ENCODE measurements at places on chromosomes 5 and 9.
A peak's percentile ranks its signal among the peaks of the same experiment; 100 is the strongest.

DNA sequence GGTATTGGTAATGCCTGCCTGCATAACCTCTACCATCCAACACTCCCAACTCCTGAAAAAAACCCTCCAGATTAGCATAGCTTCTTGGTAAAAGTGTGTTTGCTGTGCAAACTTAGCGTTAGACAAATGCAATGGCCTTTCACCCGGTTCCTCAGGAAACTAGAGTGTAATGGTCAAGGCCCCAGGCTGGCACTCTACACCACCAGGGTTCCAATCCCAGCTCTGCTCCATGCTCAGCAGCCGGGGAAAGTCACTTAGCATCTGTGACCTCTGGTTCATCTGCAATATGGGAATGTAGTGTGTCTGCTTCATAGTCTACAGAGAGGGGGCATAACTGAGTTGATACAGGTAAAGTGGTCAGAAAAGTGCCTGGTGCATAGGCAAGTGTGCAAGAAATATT is 9.0 kb downstream of the FBP1 start:
- peak overlapping the region; percentile 56 for H3K27ac ChIP-seq
- H3K4me1 ChIP-seq, result peaks cover 26% of the 10 kb centered on the region
- H3K4me3 ChIP-seq, result peak overlapping the region; percentile 51
- H3K36me3 ChIP-seq, result no peaks in the 10 kb centered on the region
- no peak for DNase-seq

GRCh38 chr5:10825897-10826644 is 65.0 kb upstream of the DAP start:
- no peak overlapping the region for H3K27ac ChIP-seq
- H3K27me3 ChIP-seq, result peaks cover 13% of the 10 kb centered on the region
- no peaks in the 10 kb centered on the region for H3K4me1 ChIP-seq
- no peaks in the 10 kb centered on the region for H3K36me3 ChIP-seq
- DNase-seq, result no peak

DNA sequence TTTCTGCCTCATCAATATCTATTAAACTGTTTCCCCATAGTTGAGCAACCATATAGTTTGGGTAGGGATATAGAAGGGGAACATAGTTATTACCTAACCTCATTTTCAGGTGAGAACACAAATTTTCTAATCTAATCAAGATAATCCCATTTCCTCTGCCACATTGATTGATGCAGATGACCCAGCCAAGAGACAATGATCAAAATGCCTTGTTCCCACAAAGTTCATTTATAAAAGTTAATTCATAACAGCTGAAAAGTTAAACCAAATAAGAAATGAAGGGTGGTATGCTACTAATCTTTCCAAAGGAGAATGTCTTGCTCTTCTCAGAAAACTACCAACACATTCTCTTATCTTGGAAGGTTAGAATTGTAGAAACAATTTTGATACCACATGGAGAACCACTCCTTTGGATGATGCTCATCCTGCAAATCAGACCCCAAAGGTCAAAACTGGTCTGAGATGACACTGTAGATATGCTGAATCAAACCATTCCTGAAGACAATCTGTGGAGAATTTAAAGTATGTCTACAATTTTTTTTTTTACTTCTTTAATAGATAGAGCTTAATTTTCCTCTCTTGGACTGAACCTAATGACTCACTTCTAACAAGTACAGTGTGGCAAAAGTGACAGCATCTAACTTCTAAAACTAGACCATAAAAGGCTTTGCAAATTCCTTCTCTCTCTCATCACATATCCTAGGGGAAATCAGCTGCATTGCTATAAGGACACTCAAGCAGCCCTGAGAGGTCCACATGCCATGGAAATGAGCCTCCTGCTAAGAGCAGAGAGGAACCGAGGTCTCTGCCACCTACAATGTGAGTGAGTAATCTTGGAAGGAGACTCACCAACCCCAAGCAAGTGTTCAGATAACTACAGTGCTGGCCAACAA is 586.7 kb upstream of the TUSC1 start:
- H3K4me3 ChIP-seq, result no peak overlapping the region
- no peak overlapping the region for H3K27ac ChIP-seq
- H3K27me3 ChIP-seq, result no peaks in the 10 kb centered on the region
- DNase-seq, result no peak

- no peaks in the 10 kb centered on the region for H3K27me3 ChIP-seq
- no peak overlapping the region for H3K27ac ChIP-seq
- no peaks in the 10 kb centered on the region for H3K36me3 ChIP-seq
- no peak overlapping the region for H3K4me3 ChIP-seq
- no peak for DNase-seq
- no peaks in the 10 kb centered on the region for H3K4me1 ChIP-seq
These were observed 340.6 kb downstream of the CAAP1 start for GRCh38 chr9:26551971-26552370.

GRCh38 chr9:90290716-90291485 is 351.7 kb downstream of the DIRAS2 start:
- no peaks in the 10 kb centered on the region for H3K36me3 ChIP-seq
- no peaks in the 10 kb centered on the region for H3K27me3 ChIP-seq
- H3K27ac ChIP-seq, result no peak overlapping the region

DNA sequence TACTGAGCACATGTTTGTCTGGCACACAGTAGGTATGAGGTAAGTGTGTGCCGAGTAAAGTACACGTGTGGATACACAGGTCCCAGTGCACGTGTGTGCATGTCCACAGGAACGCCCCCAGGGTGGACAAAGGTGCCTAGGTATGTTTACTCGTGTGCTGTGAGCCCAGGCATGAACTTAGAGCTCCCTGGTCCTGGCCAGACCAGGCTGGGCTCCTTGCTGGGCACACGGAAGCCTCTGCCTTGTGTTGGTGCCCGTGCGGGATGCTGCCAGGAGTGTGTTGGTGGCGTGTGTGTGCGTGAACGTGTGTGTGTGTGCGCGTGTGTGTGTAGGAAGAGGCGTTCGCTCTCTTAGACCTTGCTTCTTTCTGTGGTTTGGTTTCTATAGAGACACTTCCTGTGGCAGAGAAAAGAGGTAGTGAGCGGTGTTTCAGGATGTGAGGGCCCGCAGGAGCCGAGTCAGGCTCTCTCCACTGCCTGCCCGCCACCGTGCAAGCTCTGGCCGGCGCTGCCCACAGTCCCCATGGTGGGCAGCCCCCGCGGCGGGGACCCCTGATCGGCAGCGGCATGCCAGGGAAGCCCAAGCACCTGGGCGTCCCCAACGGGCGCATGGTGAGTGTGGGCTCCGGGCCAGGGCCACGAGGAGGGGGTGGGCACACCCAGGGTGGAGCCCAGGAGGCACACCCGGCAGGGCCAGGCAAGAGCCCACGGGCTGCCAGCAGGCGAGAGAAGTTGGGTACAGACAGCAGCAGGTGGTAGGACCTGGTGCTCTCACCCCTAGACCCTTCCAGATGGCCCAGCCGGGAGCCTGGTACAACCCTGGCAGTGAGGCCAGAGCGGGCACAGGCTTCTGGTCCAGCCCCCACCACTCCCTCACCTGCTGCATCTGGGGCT is at the start of gene RGS14:
TSS of gene RGS14 (plus strand) at position 466 of the 893 bp plus-strand sequence. CDS start at position 567, 101 bp downstream.
- peak within 1 kb of the TSS; percentile 16 for H3K4me3 ChIP-seq
- no peak for DNase-seq
- H3K36me3 ChIP-seq, result no peaks in the 10 kb centered on the region

- no peaks in the 10 kb centered on the region for H3K36me3 ChIP-seq
- DNase-seq, result no peak
- H3K27me3 ChIP-seq, result no peaks in the 10 kb centered on the region
These were observed 244.2 kb downstream of the PIK3R1 start for GRCh38 chr5:68459810-68460139.

DNA sequence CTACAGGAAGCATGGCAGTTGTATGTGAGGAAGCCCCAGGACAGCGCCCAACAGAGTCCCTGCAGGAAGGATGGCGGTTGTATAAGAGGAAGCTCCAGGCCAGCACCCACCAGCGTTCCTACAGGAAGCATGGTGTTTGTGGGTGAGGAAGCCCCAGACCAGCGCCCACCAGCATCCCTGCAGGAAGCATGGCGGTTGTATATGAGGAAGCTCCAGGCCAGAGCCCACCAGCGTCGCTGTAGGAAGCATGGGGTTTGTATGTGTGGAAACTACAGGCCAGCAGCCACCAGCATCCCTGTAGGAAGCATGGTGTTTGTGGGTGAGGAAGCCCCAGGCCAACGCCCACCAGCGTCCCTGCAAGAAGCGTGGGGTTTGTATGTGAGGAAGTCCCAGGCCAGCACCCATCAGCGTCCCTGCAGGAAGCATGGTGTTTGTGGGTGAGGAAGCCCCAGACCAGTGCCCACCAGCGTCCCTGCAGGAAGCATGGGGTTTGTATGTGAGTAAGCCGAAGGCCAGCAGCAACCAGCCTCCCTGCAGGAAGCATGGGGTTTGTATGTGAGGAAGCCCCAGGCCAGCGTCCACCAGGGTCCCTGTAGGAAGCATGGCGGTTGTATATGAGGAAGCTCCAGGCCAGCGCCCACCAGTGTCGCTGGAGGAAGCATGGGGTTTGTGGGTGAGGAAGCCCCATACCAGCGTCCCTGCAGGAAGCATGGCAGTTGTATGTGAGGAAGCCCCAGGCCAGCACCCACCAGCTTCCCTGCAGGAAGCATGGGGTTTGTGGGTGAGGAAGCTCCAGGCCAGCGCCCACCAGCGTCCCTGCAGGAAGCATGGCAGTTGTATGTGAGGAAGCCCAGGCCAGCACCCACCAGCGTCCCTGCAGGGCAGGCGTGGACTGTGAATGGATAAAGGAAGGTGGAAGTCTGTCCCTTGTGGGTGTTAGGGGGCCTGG is 79.0 kb downstream of the DAP start:
- H3K27me3 ChIP-seq, result no peaks in the 10 kb centered on the region
- peaks cover 37% of the 10 kb centered on the region for H3K36me3 ChIP-seq
- no peak for DNase-seq
- H3K4me1 ChIP-seq, result peaks cover 5% of the 10 kb centered on the region
- H3K4me3 ChIP-seq, result no peak overlapping the region
- H3K27ac ChIP-seq, result no peak overlapping the region

DNA sequence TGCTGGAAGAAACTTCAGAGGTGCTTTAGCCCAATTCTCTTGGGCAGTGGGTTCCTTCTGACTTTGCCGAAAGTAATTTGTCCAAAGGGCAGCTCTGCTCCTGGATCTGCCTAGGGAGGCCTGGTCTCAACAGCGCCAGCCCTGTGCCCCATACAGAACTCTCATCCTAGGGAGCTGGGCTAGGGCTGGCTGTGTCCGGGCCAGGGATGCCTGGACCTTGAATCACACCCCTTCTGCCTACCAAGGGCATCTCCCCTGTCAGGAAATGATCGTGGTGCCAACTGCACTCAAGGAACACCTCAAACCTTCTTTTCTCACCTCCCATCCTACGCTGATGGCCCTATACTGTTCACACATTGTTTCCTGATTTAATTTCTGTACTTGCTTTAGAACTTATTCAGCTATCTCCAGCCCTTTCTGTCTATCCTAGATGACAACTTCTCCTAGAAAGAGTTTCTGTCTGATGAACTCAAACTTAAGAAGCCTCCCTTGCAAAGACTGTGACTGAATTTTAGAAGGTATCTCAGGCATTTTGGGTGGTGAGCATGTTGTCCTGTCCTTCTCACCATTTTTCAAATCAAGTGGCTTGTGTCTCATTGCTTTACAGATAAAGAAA is 37.4 kb upstream of the NFIB start:
- H3K4me3 ChIP-seq, result peak overlapping the region; percentile 32
- H3K4me1 ChIP-seq, result peaks cover 57% of the 10 kb centered on the region
- peaks cover 24% of the 10 kb centered on the region for H3K27me3 ChIP-seq
- no peak overlapping the region for H3K27ac ChIP-seq
- H3K36me3 ChIP-seq, result no peaks in the 10 kb centered on the region

GRCh38 chr9:79700607-79701360 is 129.0 kb downstream of the TLE4 start:
- peaks cover 21% of the 10 kb centered on the region for H3K4me1 ChIP-seq
- no peak overlapping the region for H3K27ac ChIP-seq
- H3K36me3 ChIP-seq, result peaks cover 32% of the 10 kb centered on the region
- no peaks in the 10 kb centered on the region for H3K27me3 ChIP-seq
- DNase-seq, result no peak
- no peak overlapping the region for H3K4me3 ChIP-seq

DNA sequence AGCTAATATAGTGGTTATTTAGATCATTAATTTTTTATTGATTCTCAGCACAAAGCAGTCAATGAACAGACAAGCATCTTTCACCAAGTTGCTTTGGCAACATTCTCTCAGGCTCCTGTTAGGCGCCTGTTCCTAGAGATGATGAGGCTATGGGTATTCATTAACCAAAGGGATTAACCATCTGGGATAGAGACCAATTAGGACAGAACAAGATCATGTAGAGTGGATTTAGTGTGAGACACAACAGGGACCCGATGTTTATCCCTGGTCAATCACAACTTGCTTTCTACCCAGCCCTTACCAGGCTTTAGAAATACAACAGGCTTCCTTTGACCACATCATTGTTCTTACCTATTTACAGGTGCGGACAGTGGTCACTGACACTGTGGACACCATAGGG is 82.2 kb downstream of the PJA2 start:
- H3K4me3 ChIP-seq, result no peak overlapping the region
- no peaks in the 10 kb centered on the region for H3K27me3 ChIP-seq
- H3K36me3 ChIP-seq, result peaks cover 20% of the 10 kb centered on the region

GRCh38 chr9:7173139-7173538 is 415.4 kb downstream of the KDM4C start:
- no peak overlapping the region for H3K4me3 ChIP-seq
- H3K36me3 ChIP-seq, result peaks cover 18% of the 10 kb centered on the region
- DNase-seq, result no peak
- H3K27ac ChIP-seq, result peak overlapping the region; percentile 20
- no peaks in the 10 kb centered on the region for H3K27me3 ChIP-seq

DNA sequence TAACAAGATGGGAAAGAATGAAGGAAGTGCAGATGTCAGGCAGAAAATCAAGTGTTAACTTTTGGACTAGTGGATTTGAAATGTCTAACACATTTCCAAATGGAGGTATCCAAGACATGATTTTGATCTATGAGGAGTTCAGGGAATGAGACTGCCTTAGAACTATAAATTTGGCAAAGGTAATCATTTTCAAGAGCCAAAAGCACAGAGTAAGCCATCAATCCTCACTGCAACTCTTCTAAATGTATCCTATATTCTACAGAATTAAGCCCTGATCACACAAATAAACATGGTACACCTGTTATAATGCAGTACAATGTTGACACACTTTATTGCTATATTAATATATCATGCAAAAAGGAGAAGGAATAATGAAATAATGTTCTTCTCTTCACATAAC is 55.6 kb downstream of the SETX start:
- peaks cover 37% of the 10 kb centered on the region for H3K36me3 ChIP-seq
- H3K27me3 ChIP-seq, result no peaks in the 10 kb centered on the region
- peaks cover 5% of the 10 kb centered on the region for H3K4me1 ChIP-seq
- H3K27ac ChIP-seq, result no peak overlapping the region

GRCh38 chr5:115579216-115579615 is 23.1 kb downstream of the TICAM2 start:
- no peaks in the 10 kb centered on the region for H3K27me3 ChIP-seq
- no peak overlapping the region for H3K4me3 ChIP-seq
- H3K27ac ChIP-seq, result no peak overlapping the region
- no peaks in the 10 kb centered on the region for H3K36me3 ChIP-seq

- no peaks in the 10 kb centered on the region for H3K36me3 ChIP-seq
- no peak overlapping the region for H3K4me3 ChIP-seq
- H3K4me1 ChIP-seq, result no peaks in the 10 kb centered on the region
- no peak for DNase-seq
These were observed 116.9 kb upstream of the SMC2 start for GRCh38 chr9:103977163-103977562.

GRCh38 chr9:125932746-125933455 is 185.7 kb downstream of the PBX3 start:
- DNase-seq, result no peak
- H3K27ac ChIP-seq, result no peak overlapping the region
- no peak overlapping the region for H3K4me3 ChIP-seq
- H3K27me3 ChIP-seq, result no peaks in the 10 kb centered on the region

Measured in type B pancreatic cell (in vitro differentiated cells).